ENCODE measurements at places on chromosomes 5 and 9.

GRCh38 chr9:69944816-69945215, 98.8 kb upstream of the MAMDC2 start:
- DNase-seq: no peak

- no peak for DNase-seq
These were observed 206.2 kb downstream of the CEMIP2 start for GRCh38 chr9:71562140-71562539.

GRCh38 chr5:54632131-54632701, 114.7 kb downstream of the SNX18 start:
- DNase-seq: no peak

GRCh38 chr9:35774907-35775635, 16.3 kb upstream of the NPR2 start:
- no peak for DNase-seq

GRCh38 chr5:39648085-39648847, 223.5 kb upstream of the DAB2 start:
- no peak for DNase-seq

DNA sequence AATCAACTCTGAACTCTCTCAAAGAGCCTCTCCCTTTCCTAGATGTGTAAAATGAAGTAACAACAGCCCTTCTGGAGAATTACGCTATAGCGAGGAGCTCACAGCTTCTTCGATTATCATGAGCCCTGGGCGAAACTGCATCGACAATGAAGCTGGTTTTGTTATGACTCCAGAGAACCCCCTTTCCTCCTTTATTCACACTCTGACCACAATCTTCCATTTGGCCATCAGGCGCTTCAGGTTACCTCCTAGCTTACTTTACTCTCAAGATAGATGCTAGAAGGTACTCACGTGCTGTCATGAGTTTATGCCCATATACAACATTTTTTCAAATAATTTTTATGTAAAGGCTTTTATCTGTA, 362.7 kb upstream of the RFX3 start:
- no peak for DNase-seq

DNA sequence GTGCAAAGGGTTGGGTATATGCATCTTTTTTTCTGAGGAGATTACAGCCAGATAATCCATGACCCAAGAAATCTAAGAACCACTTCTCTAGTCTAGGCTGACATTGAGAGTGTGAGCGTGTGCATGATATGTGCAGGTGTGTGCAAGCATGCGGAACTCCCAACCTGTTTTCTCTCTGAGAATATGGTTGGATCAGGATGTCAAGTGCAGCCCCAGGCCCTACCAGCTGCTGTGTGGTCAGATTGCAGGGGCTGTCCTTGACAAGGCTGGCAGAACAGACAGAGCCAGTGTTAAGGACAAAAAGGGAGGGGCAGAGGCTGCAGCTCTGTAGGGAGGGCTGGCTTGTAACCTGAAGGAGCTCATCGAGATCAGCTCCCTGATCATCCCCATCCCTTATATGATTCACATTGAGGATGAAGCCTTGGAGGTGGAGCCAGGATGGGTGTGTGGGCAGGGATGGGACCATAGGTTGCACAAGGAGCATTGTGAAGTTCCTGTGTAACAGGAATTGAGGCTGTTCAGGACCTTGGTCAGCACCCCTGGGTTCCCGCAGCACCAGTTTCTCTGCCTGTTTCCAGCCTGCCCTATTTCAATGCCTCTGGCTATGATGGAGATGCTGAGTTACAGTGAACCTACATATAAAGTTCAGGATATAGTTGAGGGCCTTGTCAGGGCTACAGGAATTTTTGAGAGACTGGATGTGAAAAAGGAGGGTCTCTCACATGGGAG, 52.6 kb upstream of the ARAP3 start:
- no peak for DNase-seq

DNA sequence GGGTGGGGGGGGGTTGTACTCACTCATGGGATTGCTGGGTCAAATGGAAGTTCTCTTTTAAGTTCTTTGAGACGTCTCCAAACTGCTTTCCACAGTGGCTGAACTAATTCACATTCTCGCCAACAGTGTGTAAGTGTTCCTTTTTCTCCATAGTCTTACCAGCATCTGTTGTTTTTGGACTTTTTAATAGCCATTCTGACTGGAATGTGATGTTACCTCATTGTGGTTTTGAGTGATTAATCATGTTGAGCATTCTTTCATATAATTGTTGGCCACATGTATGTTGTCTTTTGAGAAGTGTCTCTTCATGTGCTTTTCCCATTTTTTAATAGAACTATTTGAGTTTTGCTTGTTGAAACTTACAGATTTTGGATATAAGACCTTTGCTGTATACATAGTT, 94.9 kb upstream of the PLPPR1 start:
- no peak for DNase-seq

GRCh38 chr5:133866160-133866902, 102.1 kb downstream of the C5orf15 start:
- no peak for DNase-seq

- DNase-seq: no peak
These were observed 543.9 kb downstream of the TLE1 start for GRCh38 chr9:81145331-81145963.

DNA sequence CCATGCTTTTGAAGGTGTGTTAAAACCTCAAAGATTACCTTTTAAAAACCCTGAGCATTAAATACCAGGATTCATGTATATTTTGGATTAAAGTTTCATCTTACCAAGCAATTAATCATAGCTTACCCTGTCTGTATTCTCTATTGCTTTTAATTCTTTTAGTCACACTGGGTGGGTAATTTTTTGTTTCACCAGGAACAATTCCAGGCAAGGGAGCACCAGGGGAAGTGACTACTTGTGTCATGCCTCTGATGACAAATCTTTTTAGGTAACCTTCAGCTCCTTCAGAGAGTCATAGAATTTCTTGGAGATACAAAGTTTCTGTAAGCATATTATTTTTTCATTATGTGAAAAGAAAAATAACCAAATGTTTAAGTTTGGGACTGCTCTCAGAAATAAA, 33.4 kb upstream of the ANXA1 start:
- no peak for DNase-seq

GRCh38 chr5:111122398-111122797, 30.2 kb downstream of the WDR36 start:
- DNase-seq: no peak

- no peak for DNase-seq
These were observed 52.6 kb downstream of the OR1J1 start for GRCh38 chr9:122425087-122425486.

DNA sequence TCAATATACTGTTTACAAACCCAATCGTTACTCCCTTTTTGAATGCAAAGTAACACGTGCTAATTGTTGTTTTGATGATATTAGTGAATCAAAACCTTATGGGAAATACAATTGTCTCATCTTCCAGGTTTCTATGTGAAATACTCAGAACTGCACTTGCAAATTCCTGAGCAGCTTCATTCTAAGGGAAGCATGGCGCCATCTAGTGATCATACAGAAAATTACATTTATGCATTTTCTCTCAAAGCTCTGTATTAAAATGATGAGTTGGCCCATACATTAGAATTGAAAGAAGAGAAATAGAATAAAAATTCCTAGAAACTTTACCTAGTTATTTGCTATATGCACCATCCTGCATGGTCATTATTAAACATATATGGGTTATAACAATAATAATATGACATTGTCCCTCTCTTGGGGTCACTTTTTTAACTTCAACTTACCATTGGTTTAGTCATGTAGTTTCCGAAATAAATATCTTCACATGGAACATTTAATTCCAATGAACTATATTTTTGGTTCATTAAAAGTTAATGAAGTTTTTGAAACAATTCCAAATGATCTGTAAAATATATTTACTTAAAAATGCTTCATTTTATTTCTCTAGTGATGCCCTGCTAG, 220.0 kb downstream of the PDE4D start:
- DNase-seq: no peak

DNA sequence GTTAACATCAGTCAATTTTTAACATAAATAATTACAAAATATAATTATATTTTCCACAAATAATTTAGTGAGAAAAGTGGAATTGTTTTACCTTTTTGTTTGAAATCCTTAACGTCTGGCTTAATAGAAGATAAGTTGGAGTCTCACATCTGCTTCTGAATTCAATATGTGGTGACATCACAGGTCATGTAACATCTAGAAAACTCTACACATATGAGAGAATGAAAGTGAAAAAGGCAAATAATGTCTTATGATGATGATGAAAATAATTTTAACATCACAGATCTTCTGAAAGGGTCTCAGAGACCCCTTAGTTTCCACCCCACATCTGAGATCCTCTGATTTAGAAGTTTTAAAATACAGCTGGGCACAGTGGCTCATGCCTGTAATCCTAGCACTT, 81.5 kb downstream of the PRKACG start:
- DNase-seq: no peak

GRCh38 chr5:115343855-115344254, 47.4 kb upstream of the CCDC112 start:
- no peak for DNase-seq

- no peak for DNase-seq
These were observed 145.7 kb upstream of the COL5A1 start for GRCh38 chr9:134495881-134496412.

DNA sequence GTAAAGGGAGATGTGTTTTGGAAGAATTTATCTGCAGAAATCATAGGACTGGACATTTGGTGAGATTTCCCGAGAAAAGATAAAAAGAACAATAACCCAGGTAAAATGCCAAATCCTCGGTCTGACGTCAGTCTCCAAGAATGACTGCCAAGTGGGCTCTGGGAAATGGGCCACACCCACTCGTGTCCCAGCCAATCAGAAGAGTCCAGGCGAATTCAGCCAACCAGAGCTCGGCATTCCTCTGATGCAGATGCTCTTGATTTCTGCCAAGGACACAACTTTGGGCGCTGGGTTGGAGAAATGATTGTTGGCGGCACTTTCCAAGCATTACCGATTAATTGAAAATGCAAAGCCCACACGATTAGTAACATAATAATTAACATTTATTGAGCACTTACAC, 73.3 kb downstream of the FGF18 start:
- DNase-seq: no peak

DNA sequence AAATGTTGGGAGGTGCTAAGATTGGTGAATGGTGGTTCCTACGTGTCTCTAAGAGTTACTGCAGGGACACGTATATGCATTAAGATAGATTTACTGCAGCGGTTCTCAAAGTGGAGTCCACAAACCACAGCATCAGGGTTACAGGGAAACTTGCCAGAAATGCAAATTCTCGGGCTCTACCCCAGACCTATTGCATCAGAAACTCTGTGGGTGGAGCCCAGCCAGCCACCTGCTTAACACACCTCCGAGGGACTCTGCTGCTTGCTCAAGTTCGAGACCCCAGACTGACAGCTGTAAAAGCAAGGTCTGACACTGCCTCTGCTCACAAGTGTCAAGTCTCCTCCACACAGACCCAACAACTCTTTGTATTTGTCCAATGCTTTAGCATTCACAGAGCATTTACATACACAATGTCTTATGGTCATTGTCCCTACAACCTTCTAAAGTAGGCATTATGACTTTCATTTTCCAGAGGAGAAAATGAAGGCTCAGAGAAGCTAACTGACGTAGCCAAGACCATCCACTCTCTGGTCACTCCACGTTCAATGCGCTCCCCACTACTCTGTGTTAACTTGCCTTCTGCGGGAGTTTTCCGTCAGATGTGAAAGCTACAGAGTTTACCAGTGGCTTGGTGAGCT, 48.8 kb downstream of the HSD17B3 start:
- no peak for DNase-seq
